ENCODE measurements at places on chromosomes 12 and 14.

- DNase-seq = no peak
These were observed 82.1 kb downstream of the CMKLR1 start for GRCh38 chr12:108257004-108257403.

- DNase-seq = no peak
These were observed 311.0 kb downstream of the ALG10 start for GRCh38 chr12:34333337-34333736.

DNA sequence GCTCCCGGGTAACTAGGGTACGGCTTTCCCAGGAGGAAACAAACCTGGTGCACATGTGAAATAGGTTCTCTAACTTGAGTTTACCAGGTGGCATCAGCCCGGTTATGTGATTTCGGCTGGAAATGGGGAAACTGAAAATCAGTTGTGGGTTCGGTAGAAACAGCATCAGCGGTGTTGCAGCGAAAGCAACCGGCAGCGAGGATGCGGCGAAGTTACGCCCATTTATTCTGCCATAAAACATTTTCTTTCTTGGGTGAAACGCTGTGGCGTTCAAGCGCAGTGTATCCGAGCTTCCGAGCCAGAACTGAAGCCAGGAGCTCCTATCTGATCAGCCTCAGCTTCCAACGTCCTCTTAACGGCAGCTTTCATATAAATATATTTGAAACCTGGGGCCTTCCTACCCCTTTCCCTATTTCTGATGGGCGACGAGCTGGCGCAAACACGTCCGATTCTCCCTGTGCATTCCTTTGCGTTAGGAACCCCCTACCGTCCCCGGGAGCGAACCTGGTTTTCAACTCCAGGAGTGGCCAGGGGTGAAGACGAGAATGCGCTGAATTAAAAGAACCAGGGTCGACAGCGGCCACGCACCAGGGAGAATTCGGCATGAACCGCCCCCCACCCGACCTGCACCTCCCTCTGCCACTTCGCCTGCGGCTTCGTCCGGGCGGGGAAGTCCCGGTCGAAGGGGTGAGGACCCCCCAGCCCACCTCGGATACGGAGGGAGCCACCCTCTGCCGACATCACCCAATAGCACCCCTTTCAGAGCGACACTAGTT is 1.6 kb downstream of the DPF3 start:
- peak; percentile 18 for DNase-seq

GRCh38 chr12:11568762-11569478 is 80.6 kb upstream of the ETV6 start:
- no peak for DNase-seq

DNA sequence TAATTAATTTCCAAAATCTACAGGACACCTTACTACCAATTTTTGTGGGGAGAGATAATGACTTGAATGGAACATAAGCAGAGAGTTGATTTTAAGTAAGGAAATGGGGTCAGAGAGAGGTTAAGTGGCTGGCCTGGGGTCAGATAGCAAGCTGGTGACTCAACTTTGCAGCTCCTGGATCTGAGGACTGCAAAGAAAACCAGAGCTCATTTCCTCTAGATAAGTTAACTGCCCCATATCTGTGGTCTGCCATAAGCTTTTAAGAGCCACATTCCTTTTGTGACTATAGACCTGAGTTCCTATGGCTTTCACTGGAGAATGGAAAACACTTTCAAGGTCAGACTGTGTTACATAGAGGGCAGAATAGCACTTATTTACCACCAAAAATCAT is 201.2 kb upstream of the PRICKLE1 start:
- DNase-seq = no peak

GRCh38 chr12:13189264-13189663 is 7.3 kb upstream of the EMP1 start:
- no peak for DNase-seq

GRCh38 chr14:44620121-44621019 is 113.3 kb upstream of the FSCB start:
- DNase-seq = no peak

DNA sequence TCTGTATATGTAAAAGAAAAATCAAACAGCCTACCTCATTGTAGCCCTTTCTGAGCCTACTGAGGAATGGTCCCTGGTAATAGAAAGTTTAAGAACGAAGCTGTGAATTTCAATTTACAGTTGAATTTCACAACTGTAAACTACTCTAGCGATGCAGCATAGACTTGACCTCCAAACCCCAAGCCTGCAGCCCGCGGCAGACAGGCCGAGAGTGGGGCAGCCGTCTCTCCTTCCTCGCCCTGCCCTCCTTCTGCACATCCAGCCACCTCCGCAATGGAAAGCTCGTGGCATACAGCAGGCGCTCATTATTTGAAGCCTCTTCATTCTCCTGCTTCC is 15.3 kb downstream of the RNASE2 start:
- no peak for DNase-seq

DNA sequence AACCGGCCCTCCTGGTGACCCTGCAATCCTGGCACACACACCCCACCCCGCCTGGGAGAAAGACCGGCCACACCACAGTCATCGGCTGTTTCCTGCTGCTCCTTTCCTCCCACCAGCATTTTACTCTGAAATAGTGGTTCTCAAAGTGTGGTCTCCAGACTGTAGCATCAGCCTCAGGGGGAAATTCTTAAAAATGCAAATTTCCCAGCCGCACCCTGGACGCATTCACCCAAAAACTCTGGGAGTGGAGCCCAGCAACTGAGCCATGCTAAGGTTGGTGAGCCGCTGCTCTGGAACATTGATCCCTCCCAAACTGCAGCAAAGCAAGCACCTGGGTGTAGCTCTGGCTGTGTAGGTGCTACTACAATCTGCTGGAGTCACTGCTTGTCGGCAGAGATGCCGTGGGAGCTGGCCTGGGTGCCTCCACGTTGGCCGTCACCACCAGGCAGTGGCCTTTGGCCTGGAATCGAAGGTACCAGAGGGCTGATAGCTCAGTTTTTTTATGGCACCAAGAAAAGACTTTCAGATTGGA is 38.4 kb upstream of the BCL2L14 start:
- peak; percentile 5 for DNase-seq

GRCh38 chr12:92827836-92828431 is 101.2 kb downstream of the EEA1 start:
- peak; percentile 31 for DNase-seq

DNA sequence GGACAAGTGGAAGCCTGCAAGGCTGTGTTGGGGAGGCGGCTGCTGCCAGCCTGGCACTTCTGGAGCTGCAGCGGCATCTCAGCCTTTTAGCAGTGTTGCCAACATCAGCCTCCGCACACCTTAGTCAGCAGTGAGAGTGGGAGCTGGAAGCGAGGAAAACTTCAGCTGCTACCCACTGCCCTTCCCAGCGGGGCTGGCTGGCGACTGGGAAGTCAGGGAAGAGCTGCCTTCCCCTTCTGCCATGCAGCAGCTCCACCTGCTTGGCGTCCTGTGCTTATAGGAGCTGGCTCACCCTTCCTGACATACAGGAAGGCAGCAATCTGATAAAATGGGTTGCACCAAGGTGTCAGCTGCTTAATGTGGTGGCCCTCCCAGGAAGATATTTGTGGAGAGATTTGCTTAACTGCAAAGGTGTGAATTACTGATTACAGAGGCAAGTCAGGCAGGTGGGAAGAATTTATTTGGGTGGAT is 15.4 kb upstream of the PLEKHG3 start:
- no peak for DNase-seq

GRCh38 chr14:68694516-68695235 is 98.2 kb downstream of the ZFP36L1 start:
- DNase-seq = no peak

GRCh38 chr12:62774794-62775193 is 160.2 kb downstream of the PPM1H start:
- DNase-seq = no peak

GRCh38 chr12:19763488-19763887 is 324.2 kb downstream of the AEBP2 start:
- no peak for DNase-seq

GRCh38 chr12:69161829-69162228 is 77.5 kb upstream of the CPSF6 start:
- peak; percentile 19 for DNase-seq

DNA sequence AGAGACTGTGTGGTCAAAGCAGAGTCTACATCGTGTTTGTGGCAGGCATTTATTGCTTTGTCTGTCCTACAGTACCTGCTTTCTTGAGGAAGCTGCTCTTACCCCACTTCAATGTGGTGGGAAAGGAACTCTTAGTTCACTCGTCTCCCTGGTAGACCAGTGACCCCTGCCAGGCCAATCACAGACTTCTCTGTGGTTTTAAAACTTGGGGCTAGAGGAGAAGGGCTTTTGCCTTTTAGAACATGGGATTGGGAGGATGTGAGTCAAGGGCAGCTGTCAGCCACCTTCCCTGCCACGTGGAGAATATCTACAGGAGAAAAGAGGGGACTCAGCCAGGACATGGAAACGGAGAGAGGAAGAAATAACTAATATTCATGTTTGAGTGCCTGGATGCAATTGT is 36.8 kb upstream of the TMED10 start:
- no peak for DNase-seq

GRCh38 chr12:5756338-5756842 is 188.7 kb downstream of the ANO2 start:
- DNase-seq = no peak

GRCh38 chr14:70654632-70655031 is 12.9 kb downstream of the TTC9 start:
- DNase-seq = no peak

DNA sequence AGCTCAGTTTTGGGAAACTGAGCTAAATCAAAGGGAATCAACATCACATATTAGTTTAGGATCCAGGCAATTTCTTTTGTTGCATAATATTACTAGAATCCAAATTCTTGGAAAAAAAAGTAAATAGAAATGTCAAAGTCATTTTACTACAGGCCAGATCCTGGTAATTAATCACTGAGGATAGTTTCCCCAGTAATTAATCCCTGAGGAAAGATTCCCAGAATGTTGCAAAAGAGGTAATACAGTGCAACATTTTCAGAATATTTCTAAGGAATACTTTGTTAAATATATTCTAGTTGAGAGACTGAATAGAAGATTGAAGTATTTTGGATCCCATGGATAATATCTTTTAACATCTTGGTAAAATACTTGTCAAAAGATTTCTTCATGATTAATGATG is 207.0 kb upstream of the GARIN2 start:
- DNase-seq = no peak

DNA sequence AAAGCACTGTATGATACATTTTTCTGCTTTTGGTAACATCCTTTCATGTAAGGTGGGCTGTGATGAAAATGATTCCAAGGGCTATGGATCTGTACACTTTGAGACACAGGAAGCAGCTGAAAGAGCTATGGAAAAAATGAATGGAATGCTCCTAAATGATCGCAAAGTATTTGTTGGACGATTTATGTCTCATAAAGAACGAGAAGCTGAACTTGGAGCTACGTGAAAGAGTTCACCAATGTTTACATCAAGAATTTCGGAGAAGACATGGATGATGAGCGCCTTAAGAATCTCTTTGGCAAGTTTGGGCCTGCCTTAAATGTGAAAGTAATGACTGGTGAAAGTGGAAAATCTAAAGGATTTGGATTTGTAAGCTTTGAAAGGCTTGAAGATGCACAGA is 22.1 kb upstream of the SRGAP1 start:
- no peak for DNase-seq

GRCh38 chr12:130254461-130255276 is 83.0 kb upstream of the PIWIL1 start:
- no peak for DNase-seq

- no peak for DNase-seq
These were observed 230.4 kb downstream of the SPTSSA start for GRCh38 chr14:34231626-34232025.

DNA sequence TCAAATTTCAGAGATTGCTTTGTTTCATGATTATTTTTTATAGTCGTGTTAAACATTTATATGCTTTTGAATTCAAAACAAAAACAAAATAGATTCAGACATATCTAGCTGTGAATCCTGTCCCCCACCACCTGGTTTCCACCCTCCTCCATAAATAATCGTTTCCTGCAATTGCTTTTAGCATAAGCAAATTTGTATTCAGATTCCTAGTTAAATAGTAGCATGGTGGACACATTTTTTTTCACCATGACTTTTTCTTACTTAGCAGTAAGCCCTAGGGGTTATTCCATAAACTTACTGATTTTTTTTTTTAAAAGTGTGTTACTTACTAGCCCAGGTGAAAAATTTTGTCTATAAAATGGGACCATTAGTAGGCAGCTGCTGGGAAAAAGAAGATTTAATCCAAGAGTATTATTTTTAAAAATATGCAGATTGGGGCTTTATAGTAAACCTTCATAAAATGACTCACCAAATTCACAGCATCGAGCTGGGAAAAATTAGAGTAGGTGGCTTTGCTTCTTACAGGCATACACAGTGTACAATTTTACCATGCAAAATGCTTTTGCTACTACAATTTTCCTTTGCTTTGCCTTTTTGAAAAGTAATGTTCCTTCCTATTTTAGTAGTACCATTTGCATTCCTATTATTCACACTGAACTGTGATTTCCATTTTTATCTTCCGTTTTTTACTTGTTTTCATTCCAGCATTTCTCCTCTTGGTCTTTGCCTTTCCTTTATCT is 117.8 kb downstream of the BTG1 start:
- no peak for DNase-seq

GRCh38 chr12:65195387-65196055 is 26.1 kb downstream of the LEMD3 start:
- DNase-seq = no peak

DNA sequence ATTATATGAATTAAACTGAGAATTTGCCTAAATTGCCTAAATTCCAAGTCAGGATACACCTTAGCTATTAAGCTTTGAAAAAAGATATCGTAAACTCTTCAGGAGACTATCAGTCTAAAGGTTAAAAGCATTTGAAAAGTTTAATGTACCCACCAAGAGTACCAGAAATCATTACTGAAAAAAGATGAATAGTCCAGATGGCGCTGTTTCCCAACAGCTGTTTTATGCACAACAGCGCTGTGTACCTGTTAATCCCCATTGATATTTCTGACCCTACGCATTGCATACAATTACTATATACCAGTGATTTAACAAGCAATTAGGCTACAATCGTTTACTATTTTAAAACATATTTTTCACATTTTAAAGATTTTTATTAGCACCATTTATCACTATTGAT is 185.0 kb downstream of the PLCZ1 start:
- DNase-seq = no peak

- DNase-seq = no peak
These were observed 253.3 kb downstream of the ATXN7L3B start for GRCh38 chr12:74790931-74791330.

GRCh38 chr12:3750616-3751015 is 2.3 kb downstream of the CRACR2A start:
- no peak for DNase-seq

DNA sequence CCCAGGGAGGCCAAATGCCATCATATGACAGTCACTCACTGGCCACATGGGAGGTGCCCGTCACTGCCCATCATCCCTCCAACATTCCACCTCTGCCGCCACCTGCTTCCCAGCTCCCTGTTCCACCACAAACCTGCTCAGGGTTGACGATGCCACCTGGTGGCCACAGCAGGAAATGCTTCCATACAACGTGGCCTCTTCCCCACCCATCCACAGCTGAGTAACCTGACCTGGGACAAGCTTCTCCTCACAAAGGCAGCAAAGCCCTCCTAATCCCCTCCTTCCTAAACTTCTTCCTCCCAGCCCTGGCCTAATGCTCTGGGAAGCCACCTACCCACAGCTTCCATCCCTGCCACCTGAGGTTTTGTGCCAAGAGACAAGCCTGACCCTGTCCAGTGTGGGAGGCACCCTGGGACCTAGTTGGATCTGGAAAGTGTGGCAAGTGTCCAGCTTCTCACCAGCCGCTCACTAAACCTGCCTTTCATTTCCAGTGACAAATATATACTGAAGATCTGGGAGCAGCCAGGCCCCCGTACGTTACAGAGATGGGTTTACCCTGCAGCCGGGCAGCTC is 4.3 kb downstream of the DEGS2 start:
- no peak for DNase-seq
